ENCODE measurements at places on chromosomes 4 and X. TPM values are rescaled to one million over a fixed set of nuclear protein-coding genes. Genes with fewer than 3 reads are reported as not detected.

Gene KLF8
- total RNA-seq: 12.8 TPM

Gene RXFP1
- total RNA-seq: not detected

Gene ZNF157
- total RNA-seq: 0.40 TPM

Gene COX7B
- total RNA-seq: 298 TPM

Gene SLC39A8
- 58.7 TPM for total RNA-seq

Gene PPBP
- total RNA-seq: not detected

Gene LINC00632
- total RNA-seq: 14.3 TPM

Gene DOK7
- not detected for total RNA-seq

Gene PSAPL1
- total RNA-seq: not detected

Gene EMCN
- not detected for total RNA-seq

Gene SSX4B
- total RNA-seq: not detected

Gene UCP1
- total RNA-seq: not detected

Gene DCAF8L2
- not detected for total RNA-seq

Gene SERPINA7
- not detected for total RNA-seq

Gene MAGEA11
- total RNA-seq: not detected

Gene TMSB15A
- total RNA-seq: 0.42 TPM

Gene TRIM75
- not detected for total RNA-seq

Gene ENAM
- total RNA-seq: 0.46 TPM

Measured in activated CD4-positive, alpha-beta T cell treated with anti-CD3 and anti-CD28 coated beads, Interleukin-2, amount 10 ng/mL, durations not matched to agents 7 days and 5 days (primary cell).